Fibroblast of skin of abdomen (primary cell): ENCODE measurements at places on chromosomes 7 and 10.

DNA sequence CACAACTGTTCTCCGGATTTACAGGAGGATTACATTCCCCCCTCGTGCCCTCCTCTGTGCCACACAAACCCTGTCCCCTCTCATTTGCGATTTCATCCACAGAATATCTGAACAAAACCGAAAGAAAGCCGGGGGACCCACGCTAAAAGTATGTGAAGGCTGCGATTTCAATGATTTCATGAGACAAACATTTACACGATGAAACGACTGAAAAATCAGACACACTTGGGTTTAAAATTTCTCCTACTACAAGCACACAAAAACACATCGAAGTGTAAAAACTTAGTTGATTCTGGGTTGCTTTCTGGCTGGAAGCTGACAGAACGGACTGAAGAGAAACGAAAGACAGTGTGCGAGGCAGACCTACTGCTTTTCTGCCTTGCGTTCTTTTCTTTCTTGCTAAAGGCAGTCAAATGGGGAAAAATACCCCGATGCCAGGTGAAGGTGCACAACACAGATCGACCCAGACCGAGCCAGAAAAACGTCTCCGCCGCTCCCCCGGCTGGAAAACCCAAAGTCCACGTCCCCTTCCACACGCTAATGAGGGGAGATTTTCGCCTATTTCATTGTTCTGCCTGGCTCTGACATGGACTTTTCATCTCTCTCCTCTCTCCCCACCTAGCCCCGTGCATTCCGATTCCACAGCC is 1.2 kb downstream of the HIPK2 start:
- peak; percentile 57 for DNase-seq

GRCh38 chr7:39946693-39947092 is 3.4 kb upstream of the CDK13 start:
- no peak for DNase-seq

GRCh38 chr10:3770611-3771110 is 14.3 kb downstream of the KLF6 start:
- no peak for DNase-seq

GRCh38 chr10:95559471-95559870 is 1.7 kb downstream of the SORBS1 start:
- DNase-seq: no peak

GRCh38 chr10:80493522-80494051 is 39.5 kb downstream of the TSPAN14 start:
- DNase-seq: peak; percentile 67

- peak; percentile 24 for DNase-seq
These were observed 29.7 kb downstream of the IMMP2L start for GRCh38 chr7:111532625-111533024.

DNA sequence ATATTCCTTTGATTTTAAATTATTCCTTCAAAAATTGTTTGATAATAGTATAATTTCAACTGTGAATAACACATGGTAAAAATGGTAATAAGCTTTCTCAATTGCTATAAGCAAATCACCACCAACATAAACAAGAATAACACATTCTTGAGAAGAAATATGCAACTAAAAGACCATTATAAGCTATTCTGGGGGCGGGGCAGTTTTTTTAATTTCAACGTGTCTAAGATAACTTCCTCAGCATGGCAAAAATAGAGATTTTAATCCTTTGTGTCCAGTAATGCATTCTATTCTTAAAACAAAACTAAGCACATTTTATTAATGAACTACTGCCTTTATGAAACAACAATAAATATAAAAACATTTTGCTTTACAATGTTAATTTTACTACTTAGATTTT is 1.5 kb downstream of the DNAJC12 start:
- no peak for DNase-seq

- DNase-seq: no peak
These were observed 40.2 kb downstream of the COA1 start for GRCh38 chr7:43689115-43689514.

DNA sequence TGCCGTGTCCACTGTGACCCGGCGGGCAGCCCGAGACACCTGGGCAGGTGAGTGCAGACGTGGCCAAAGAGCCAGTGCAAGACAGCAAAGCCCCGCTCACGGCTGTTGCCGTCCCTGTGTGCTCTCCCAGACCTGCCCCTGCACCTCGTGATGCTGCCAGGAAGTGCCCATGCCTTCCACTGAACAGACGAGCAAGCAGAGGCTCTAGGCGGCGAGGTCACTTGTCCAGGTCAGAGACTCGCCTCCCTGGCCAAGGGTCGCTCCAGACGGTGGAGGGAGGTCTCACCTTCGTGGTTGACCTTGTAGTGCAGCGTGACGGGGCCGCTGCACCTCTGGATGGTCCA is 78.2 kb upstream of the GNA12 start:
- no peak for DNase-seq

DNA sequence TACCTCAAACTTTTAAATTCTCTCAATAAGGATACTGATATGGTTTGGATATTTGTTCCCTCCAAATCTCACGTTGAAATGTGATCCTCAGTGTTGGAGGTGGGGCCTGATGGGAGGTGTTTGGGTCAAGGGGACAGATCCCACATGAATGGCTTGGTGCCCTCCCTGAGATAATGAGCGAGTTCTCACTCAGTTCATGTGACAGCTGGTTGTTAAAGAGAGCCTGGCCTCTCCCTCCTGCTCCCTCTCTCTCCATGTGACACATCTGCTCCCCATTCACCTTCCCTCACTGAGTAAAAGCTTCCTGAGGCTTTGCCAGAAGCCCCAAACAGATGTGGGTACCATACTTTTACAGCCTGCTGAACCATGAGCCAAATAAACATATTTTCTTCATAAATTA is 19.2 kb downstream of the ABCB4 start:
- no peak for DNase-seq

DNA sequence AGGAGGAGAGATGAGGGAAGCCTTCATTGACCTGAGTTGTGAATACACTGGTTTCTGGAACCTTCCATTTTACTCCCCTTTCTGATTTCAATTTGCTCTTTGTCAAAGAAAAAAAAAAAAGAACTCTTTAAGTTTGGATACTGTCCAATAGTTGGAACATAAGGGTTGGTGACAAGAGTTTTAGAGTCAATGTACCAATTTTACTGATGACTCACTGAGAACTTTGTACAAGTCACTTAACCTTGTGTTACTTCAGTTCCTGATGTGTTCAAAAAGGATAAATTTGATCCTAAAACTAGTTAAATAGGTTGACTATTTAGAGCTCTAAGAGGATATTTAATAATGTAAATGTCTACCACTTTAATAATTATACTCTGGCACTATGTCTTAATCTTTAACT is 4.1 kb upstream of the CDK14 start:
- DNase-seq: no peak

DNA sequence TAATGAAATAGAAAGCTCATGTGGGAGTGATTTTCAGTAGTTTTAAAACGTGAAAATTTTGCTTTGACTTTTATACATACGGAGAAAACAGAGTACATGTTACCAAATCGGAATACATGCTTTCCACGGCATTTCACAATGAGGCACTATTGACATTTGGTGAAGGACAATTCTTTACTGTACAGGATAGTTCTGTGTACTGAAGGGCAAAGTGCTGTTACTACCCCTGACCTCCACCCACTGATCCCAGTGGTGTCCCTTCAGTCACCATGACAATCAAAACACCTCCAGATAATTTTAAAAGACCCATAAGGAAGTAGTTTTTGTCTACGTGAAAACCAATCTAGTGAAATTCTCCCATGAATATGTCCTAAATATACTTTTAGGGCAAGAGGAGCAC is 33.1 kb upstream of the ANK3 start:
- no peak for DNase-seq

DNA sequence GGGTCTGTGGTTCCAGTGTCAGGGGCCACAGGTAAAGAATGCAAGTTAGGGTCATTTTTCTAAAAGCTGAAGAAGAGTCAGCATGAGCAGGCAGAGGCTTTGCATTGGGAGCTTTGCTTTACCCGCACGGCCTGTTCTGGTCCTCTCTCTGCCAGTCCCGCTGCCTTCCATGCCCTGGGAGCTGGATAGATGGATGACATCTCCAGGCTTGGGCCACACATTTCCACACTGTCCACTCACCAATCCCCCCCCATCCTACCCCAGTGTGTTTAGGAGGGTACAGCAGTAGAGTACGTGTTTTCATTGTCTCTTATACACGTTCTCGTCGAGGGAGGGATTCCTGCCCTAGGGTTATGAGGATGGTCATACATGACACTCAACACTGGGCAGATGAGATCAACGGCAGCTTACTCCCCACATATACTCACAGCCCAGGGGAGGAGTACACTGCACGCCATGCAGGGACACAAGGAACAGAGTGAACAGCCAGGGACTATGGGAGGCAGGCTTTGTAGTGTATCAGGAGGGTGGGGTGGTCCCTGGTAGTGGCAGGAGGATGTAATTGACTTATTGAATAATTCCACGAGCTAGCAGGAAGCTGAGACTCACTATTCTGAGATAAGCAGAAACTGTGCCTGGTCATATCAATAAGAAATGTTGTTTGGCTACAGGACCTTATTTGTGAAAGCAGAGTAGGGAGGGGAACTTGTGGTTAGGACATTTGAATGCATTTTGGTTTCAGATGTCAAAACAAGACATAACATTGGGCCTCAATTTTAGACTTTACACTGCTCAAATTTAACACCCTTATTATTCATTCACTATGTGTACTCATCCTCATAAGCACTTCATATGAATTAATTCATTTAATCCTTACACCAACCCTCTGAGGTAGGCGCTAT is 36.6 kb downstream of the PLPP4 start:
- no peak for DNase-seq

DNA sequence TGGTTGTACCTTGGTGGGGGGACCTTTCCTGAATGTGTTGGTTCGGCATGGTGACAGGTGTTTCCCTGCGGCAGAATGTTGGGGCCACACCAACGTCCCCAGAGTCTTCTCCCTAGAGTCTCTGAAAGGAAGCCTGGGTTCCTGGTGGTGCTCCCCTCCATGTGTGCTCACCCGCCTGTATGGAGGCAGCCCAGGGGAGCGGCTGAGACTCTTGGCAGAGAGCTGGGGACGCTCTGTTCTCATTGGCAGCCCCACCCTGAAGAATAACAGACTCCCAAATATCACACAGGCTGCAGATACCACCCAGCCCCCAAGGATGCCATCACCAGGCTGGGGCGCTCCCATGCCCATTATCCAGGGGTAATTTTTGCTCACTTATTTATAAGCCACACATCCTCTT is 34.8 kb downstream of the CHST12 start:
- DNase-seq: no peak

DNA sequence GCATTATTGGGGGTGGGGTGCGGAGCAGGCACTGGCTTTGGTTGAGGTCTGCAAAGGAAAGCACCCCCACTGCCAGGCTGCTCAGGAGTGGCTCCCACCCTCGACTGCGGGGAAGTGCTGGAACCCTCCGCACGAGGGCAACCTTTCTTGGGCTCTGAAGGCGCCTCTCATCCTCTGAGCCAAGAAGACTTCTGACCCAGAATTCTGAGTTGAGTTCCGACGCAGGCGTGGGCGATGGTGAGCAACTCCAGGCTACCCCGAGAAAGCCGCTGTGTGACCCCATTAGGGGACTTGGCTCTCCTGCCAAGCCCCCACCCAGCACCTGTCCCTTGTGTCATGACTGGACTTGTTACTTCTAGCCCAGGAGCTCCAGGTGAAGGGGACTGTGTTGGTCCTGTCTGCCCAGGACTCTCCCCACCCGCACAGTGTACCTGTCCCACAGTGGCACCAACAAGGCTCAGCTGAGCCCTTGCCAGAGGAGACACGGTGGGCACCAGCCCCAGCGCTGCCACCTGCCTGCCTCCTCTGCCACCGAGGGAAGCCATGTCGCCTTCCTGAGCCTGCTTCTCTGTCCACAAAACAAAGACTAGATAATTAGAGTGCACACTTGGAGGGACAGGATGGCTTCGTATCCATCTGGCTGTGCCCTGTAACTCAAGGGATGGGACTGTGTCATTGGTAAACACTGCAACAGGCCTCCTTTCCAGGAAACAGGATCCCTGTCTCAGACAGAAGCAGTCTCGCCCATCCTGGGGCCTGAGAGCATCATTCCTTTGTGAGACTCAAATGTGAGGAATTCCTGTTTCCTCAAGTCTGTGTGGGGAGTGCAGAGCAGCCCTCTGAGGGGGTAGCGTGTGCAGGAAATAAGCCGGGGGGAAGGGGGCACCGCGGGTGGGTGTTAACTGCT is 128.8 kb downstream of the LHPP start:
- no peak for DNase-seq

GRCh38 chr10:62244088-62244487 is 24.6 kb downstream of the RTKN2 start:
- DNase-seq: no peak

GRCh38 chr7:106793015-106793975 is 71.8 kb upstream of the PIK3CG start:
- DNase-seq: no peak

DNA sequence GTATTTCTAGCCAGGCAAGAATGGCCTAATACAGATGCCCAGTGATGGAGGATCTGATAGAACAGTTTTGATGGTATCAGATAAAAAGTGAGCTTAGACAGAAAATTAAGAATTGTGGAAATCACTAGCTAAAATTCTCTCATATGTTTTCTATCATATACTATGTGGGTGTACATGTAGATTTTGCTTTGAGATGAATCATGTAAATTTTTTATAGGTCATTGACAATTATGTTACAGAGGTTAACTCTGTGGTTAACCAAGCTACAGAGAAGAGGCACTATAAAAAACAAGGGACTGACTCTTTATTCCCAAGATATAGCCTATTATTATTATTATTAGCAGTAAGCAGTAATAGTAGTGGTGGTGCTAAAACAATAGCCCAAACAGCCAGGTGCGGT is 156.5 kb downstream of the ITGA8 start:
- DNase-seq: peak; percentile 61

- DNase-seq: no peak
These were observed 205.2 kb upstream of the PPP2R2D start for GRCh38 chr10:131695496-131696165.

- DNase-seq: no peak
These were observed 37.0 kb downstream of the HTR5A start for GRCh38 chr7:155107126-155107525.

DNA sequence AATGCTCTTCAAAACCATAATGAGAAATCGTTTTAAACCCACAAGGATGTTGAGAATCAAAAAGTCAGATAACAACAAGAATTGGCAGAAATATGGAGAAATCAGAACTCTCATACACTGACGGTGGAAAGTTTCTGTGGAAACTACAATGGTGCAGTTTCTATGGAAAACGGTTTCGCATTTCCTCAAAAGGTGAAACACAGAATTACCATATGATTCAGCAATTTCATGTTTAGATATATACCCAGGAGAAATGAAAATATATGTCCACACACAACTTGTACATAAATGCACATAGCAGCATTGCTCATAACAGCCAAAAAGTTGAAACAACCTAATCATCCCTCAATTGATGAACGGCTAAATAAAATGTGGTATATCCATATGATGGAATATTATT is 218.2 kb downstream of the ARL4A start:
- DNase-seq: no peak
